ENCODE measurements at places on chromosomes 2 and 18.
A peak's percentile ranks its signal among the peaks of the same experiment; 100 is the strongest.

DNA sequence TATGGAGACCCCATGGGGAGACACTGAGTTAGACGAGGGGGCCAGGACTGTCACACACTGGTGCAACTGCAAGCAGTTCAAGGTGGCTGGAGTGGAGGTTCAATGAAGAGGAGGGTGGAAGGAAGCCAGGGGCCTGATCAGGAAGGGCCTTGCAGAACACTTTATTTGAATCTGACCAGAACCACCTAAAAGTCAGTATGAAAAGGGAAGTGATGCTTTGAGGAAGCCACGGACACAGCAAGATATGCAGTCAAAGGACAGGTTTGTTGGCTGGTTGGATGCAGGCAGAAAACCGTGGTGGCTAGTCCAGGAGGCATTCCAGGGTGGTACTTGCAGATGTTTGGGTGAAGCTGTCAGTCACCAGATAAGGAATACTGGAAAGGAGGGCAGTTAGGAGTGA lies 3.5 kb upstream of the FAM124B start:
- DNase-seq, result no peak

GRCh38 chr2:141399270-141399669 lies 731.5 kb downstream of the LRP1B start:
- no peak for DNase-seq

DNA sequence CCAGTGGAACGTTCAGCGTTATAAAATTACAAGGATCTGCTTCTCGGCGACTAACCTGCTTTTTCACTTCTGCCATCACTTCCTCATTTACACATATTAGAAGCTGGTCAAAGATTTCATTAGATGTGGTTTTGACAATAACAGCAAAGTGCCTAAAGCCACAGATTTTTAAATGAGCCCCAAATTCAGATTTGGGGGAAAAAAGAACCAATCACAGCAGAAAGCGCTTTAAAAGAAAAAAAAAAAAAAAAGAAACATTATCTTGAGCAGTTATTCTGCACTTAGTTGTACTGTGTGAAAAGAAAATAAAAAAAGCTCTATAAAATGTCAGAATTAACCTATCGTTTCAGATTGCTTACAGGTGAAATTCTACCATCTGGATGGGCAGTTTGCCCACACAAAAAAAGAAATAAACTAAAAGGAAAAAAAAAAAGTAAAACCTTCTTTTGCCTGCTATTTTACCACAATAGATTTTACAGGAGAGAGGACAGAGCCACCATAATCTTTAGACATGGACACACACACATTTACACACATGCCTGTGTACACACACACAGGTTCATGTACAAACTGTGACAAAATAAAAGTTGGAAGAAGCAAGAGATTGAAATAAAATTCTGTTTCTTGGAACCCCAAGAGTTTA lies 167.2 kb downstream of the TCF4 start:
- DNase-seq, result no peak

DNA sequence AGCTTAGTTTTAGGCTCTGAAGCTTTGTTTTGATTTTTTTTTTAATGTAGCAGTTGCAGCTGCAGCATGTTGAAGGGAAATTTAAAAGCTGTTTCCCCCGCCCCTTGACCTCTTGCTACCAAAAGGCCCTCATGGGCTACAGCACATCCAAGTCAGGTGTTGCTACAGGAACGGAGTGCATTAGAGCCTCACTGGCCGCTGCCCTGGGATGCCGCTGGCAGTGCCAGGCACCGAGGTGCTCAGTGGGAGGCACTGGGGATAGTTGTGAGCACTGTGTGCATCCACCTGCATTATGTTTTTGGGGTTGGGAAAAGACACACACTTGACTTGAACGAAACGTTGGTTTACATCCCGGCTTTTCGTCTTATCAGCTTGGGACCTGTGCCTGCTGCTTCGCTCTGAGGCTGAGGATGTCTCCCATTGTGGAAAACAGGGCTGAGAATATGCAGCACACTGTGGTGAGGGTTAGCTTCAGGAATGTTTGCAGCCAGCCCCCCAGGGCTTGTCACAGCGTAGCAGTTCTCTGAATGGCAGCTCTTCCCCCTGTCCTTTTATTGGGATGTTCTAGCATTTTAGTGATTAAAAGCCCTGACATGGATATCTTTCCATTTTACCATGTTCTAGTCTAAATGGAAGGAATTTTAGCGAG lies 24.1 kb downstream of the DCDC2C start:
- no peak for DNase-seq

- no peak for DNase-seq
These were observed 70.7 kb downstream of the TIMM21 start for GRCh38 chr18:74219056-74219455.

- DNase-seq, result no peak
These were observed 65.0 kb downstream of the CYP1B1 start for GRCh38 chr2:38010995-38011394.

- DNase-seq, result no peak
These were observed 22.4 kb downstream of the RTP5 start for GRCh38 chr2:241891988-241892298.

DNA sequence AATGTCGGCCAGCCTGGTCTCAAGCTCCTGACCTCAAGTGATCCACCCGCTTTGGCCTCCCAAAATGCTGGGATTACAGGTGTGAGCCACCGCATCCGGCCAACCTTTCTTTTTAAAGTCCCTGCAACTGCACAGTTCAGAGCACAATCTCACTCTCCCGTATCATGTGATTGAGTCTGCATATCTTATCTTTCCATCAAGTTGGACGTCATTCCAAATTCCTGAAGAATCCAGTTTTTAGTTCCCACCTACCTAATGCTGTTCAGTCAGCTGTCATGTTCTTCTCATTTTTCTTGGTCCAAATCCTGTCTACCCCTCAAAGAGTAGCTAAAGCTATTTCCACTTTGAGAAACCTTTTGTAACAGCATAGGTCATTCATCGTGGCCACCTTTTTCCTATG lies 110.8 kb upstream of the FBXO11 start:
- DNase-seq, result no peak

DNA sequence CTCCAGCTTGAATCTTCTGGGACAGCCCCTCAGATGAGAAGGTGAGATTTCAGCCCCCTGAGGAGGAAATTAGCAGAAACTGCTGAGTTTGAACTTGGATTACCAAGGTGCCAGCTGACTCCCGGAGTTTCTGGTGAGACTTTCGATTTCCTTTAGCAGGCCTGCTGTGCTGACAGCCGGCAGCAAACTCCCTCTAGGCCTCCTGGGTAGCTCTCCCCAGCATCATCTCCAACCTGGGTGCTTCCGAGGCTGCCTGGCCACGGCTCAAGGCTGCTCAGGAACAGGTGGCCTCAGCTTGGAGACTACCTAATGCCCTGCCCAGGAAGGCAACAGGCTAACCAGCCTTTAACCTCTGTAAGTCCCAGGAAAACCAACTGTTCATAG lies 16.5 kb downstream of the SDC1 start:
- no peak for DNase-seq

DNA sequence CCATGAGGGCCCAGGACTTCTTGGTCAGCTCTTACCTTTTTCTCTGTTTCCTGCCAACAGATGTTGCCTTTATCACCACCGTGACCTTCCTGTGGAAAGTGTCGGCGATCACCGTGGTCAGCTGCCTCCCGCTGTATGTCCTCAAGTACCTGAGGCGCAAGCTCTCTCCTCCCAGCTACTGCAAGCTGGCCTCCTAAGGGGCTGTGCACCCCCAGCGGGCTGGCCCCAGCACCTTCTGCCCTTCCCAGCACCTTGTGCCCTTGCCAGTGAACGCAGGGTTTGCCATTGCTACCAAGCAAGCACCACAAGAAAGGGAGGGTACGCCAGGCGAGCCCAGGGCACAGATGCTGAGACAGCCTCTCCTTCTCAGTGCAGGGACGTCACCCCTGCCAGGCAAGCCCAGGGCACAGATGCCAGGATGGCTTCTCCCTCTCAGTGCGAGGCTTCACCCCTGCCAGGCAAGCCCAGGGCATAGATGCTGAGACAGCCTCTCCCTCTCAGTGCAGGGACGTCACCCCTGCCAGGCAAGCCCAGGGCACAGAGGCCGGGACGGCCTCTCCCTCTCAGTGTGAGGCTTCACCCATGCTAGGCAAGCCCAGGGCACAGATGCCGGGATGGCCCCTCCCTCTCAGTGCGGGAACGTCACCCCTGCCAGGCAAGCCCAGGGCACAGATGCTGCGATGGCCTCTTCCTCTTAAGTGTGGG lies 18.4 kb upstream of the NFATC1 start:
- no peak for DNase-seq

DNA sequence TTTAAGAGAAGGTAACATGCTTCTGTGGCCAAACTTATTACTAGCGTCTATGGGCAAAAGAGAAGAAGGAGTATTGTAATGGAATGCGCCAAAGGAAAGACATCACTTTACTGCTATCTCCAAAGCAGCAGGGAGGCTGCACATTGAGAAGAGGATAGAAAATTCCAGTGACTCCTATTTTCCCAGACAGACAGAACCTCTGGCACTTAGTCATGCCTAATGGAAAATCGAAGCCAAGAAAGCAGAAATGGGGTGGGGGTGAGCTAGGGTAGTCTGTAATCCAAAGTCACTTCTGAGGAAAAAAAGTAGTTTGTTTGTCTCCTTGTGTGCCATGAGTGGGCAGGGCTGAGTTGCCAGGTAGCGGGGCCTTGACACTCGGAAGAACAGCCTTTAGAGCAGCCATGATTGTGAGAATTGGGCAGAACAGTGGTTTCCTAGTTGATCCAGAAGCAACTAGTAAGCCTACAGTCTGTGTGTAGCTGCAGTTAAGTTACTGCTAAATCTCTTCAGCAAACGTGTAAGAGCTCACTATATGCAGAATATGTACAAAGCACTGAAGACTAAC lies 79.4 kb upstream of the FOSL2 start:
- no peak for DNase-seq

DNA sequence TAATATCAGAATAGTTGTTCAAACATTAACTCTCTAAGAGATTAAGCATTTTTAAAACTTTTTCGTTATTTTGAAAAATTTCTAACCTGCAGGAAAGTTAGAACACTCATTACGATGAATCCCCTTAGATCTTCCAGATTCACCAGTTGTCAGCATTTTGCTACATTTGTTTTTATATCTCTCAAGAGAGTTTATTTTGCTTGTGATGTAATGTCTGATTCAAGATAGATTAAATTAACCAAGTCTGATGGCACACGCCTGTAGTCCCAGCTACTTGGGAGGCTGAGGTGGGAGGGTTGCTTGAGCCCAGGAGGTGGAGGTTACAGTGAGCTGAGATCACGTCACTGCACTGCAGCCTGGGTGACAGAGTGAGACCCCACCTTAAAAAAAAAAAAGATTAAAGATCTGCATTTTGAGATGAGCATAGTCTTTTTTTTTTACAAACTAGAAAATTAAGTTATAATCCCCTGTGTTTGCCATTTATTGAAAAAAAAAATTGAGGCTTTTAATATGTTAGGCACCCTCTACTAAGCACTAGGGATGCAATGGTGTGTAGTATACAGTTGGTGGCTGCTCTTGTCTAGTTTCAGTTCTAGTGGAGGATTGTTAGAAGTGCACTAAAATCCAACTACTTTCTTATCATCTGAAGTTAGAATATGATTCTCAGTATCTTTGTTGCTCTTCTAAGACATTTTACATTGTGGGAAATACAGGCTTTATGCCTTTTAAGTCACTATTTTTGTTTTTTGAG lies 20.9 kb downstream of the RAB10 start:
- DNase-seq, result no peak

DNA sequence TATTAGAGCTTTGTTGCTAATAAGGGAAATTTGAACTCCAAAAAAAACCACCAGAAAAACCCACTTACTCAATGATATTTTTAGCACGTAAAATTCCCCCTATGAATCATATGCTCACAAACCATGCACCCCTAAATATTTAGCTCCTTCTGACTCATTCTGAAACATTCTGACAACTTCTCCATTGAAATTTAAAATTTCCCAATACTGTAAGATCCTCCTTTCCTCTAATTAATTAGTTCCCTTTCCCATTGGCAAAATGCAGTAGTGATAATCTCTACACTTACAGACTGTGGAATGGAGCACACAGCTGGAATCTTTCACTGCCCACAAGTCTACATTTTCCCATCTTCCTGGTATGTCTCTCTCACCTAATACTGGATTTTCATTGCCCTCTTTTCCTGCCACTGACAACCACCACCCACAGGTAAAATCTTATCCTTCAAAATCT lies 215.8 kb upstream of the ACVR2A start:
- no peak for DNase-seq

GRCh38 chr2:240466579-240467148 lies 31.2 kb downstream of the GPC1 start:
- no peak for DNase-seq

- DNase-seq, result no peak
These were observed 33.8 kb upstream of the TMEM247 start for GRCh38 chr2:46445556-46445955.

GRCh38 chr2:207768866-207769596 lies 675 bp downstream of the FZD5 start:
- peak; percentile 20 for DNase-seq

DNA sequence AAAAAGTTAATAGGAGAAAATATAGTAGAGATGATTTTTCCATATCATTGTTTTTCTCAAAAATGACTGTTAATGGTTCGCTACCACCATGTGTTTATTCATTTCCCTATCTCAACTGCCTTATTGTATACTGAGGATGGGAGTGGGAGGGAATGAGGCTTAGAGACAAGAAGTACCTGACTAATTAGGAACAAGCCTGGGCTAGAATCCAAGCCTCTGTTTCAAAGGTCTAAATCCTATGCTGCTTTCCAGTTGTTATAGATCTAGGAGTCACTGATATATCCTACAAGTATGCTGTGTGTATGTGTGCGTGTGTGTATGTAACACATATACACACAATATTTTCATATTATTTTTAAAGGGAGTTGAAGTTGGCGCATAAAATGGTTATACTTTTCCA lies 465.9 kb downstream of the EPHA4 start:
- no peak for DNase-seq

GRCh38 chr2:163062524-163062923 lies 224.0 kb upstream of the KCNH7 start:
- DNase-seq, result no peak

- DNase-seq, result no peak
These were observed 101.0 kb downstream of the EVA1A start for GRCh38 chr2:75459565-75460310.

DNA sequence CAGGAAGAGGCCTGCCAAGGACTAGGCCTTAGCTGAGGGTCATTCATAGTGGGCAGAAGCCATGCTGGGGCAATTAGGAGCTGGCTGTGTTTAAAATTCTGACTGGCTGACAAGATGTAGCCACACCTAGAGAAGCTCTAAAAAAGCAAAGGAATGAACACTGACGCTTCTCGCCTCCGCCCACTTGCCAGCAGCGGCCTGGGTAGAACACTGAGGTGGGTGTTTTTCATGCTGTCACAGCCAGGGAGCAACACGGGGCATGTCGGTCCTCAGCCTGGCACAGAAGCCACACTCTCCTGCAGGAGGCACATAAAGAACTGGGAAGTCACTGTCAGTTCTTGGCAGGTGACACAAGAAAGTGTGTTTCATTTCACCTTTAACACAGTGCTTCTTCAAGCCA lies 10.4 kb downstream of the CHST10 start:
- DNase-seq, result no peak

GRCh38 chr2:222076973-222077690 lies 221.7 kb downstream of the PAX3 start:
- DNase-seq, result no peak

Measured in stimulated activated CD4-positive, alpha-beta T cell treated with anti-CD3 and anti-CD28 coated beads, Interleukin-1b, Interleukin-23, amount 100 ng/mL, for 48 hours (primary cell).